ENCODE measurements at places on chromosomes 16 and 17.

- DNase-seq: no peak
These were observed 873 bp downstream of the NPLOC4 start for GRCh38 chr17:81635973-81636504.

DNA sequence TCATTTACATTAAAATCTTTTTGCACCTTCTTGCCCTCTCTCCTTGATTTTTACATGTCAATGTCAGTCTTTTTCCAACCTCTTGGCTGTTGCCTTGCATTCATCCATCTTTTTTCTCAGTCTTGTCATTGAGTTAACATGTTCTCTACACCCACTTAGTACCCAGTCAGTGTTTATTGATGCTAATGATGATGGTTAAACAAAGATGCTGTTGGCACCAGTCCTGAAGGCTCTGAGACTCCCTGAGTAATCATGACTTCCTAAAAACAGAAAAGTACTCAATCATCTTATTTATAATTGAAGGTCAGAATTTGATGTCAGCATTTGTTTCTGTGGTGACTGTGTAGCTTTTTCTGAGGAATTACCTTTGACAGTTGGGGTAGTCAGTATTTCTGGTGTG, 104.5 kb downstream of the NLK start:
- DNase-seq: no peak

- DNase-seq: no peak
These were observed 48.8 kb downstream of the MYH13 start for GRCh38 chr17:10323812-10324610.

DNA sequence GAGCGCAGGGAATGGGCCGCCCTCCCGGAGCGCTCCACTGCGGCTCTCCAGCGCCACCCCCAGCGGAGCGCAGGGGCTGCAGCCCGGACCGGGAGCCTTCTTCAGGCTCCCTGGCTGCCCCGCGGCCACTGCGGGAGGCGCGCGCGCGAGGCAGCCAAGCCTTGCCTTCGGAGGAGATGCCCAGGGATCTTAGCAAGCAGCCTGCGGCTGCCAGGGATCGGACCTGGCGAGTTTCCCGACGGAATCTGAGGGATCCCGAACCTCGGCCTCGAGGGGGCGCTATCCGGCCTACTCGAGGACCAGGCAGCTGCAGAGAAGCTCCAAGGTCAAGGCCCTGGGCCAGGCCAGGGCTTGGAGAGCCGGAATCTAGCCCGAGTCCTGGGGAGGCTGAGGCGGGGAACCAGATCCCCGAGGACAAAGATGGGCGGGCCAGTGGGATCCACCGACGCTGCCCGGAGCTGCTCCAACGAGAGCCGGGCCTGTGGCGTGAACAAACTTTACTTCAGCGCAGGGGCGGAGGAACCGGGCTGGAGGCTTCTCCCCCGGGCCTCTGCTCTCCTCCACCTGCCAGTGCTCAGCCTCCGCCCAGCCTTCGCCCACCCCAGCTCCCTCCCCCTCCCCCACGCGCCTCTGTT, at the start of gene IRX6:
Gene IRX6, plus strand, starts transcription at position 567 of the 635 bp plus-strand sequence. CDS start 889 bp downstream, outside the sequence.
- no peak for DNase-seq
